ENCODE measurements at places on chromosomes 11 and 22.
A peak's percentile ranks its signal among the peaks of the same experiment; 100 is the strongest.

- no peak for DNase-seq
Observed at GRCh38 chr11:70680781-70681281, 282.5 kb downstream of the CTTN start.

GRCh38 chr11:119521551-119521950, 98.6 kb upstream of the THY1 start:
- DNase-seq: no peak

DNA sequence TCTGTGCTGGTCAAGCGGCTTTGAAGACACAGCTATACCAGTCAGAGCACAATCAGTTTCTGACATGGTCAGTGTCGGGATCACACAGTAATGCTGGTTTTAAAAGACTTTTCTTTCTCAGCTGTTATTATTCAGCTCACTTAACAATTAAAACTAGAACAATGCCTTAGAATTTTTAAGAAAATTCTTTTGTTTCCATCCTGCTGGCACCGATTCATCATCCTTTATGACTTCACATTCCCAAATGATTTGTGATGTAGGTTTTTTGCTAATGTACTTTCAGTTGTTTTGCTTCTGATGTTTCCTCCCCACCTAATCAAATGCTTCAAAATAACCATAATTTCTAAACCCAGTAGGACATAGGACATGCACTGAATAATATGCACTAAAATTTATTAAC, 34.5 kb upstream of the OLFML1 start:
- DNase-seq: no peak

GRCh38 chr11:26993965-26994457, at the start of gene FIBIN:
Gene FIBIN (plus strand): TSS chr11:26994112. CDS start chr11:26994527, 415 bp downstream.
- peak; percentile 78 for DNase-seq

GRCh38 chr11:131664293-131664692, 293.9 kb downstream of the NTM start:
- DNase-seq: no peak

- no peak for DNase-seq
Observed at GRCh38 chr22:19397734-19398104, 33.8 kb downstream of the HIRA start.

DNA sequence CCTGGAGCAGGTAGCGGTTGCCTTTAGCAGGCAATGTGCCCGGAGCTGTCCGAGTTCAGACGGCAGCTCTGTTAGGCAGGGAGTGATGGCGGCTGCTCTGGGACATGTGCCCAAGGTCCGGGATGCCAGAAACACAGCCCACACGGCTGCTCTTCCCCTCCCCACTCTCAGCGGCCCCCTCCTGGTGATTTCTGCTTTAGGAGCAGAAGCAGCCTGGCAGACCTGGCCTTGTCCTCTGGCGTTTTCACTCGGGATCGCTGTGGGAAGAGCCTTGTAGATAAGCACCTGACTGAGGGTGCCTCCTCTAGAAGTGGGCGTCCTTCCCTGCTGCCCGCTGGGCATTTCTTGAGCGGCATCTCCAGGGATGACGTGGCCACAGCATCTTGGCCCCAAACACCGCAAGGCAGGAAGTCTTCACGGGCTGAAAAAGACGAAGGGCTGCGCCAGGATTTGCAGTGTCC, 392.2 kb downstream of the TBC1D22A start:
- no peak for DNase-seq

GRCh38 chr11:78973876-78974275, 399.2 kb upstream of the NARS2 start:
- DNase-seq: no peak

GRCh38 chr11:45280449-45280848, 5.7 kb downstream of the SYT13 start:
- DNase-seq: no peak

DNA sequence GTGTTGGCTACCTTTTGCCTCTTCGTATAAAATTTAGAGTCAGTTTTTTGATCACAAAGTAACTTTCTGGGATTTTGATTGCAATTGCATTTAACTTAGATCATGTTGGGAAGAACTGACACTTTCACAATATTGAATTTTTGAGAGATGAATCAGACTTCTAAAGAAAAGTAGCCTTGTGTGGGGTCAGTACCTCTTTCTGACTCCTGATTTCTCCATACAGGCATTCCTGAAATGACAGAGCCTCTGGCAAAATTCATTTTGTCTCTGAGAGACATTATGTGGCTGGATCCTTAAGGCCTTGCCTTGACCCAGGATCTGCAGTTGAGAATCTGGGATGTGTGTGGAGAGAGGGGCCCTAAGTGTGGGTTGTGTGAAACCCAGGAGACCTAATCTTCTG, 37.8 kb downstream of the PPFIBP2 start:
- no peak for DNase-seq

GRCh38 chr22:25950111-25950510, 208.1 kb downstream of the MYO18B start:
- no peak for DNase-seq

- no peak for DNase-seq
Observed at GRCh38 chr11:33158596-33159275, 2.5 kb downstream of the CSTF3 start.

- no peak for DNase-seq
Observed at GRCh38 chr11:34860034-34860433, 56.1 kb downstream of the APIP start.

GRCh38 chr11:20061776-20062175, 98.5 kb downstream of the DBX1 start:
- no peak for DNase-seq

GRCh38 chr11:75073459-75074190, 23.1 kb downstream of the OR2AT4 start:
- no peak for DNase-seq

GRCh38 chr22:19786264-19786585, 25.6 kb downstream of the TBX1 start:
- no peak for DNase-seq

DNA sequence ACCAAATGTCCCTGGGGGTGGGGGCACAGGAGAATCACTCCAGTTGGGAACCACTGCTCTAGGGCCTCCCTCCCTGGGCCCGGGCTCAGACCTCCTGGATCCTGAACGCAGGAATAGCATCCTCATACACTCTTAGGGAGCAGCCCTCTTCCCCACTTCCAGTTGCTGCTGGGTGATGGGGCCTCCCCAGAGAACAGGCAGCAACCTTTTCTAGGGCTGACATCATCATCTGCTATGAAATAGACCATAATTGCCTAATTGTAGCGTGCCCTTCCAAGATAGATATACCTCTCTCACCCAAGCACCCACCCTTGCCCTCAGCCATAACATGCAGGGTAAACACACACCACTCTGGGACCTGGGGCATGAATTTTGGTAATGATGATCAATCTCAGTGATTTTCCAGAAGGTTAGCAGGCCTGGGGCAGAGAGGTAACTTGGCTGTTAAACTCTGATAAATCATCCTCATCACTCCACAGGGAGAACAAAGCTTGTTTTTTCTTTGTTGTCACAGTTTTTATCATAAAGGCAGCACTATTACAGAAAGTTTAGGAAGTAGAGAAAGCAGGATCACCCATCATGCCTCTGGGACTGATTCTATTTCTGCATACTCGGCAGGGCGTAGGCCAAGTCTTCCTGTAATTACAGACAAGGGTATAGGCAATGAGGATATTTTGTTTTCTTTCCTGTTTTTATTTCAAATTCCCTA, 88.3 kb upstream of the PRDM11 start:
- DNase-seq: no peak

DNA sequence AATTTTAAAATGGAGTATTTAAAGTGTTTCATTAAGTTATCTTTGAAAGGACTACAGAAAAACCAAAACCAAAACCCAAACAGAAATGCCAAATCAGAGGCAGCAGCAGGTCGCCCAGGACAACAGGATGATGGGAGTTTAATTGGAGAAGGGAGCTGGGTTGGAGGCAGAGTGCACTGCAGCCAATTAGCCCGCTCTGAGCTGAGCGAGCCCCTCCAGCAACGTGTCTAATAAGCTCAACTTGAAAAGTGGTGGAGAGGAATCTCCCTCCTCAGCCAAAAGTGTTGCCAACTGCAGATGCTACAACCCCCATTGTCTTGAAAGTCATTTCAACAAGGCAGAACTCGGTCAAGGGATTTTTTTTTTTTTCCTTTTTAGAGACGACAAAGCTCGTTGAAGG, 323.9 kb downstream of the CADM1 start:
- DNase-seq: no peak

GRCh38 chr11:131874070-131874469, 503.7 kb downstream of the NTM start:
- DNase-seq: no peak

GRCh38 chr11:46977038-46977813, 40.7 kb downstream of the CSTPP1 start:
- DNase-seq: no peak

DNA sequence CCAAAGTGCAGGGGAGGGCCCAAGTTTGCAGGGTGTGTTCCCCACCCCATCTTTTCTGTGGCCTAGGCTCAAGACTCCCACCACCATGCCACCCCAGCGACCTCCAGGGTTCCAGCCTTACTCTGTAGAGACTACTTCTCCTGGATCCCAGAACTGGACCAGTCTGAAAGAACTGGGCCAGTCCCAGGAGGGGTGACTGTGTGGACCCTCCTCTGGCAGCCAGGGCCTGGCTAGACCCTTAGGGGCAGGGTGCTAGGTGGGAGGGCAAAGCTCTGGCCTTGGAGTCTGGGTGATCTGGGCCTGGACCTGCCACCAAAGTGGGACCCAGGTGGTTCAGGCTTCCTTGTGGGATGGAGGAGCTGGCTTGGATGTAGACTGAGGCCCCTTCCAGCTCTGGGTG, 41.8 kb upstream of the ACCSL start:
- DNase-seq: peak; percentile 64

DNA sequence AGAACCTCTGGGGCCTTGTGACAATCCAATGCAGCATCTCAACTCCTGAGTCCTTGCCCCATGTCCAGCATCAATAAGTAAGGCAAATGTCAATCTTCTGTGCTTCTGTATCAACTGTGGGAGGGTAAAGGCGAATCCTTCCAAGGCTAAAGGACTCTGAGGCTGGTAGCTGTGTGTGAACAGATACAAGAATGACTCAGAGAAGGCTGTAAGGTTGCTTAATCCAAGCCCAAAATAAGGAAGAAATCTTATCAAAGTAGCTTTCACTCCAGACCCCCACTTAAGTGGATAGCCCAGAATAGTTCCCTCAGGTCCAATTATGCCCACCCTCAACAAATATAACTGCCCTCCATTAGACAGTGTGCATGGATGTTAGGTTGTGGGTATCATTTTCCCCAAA, 28.1 kb upstream of the SCGB1A1 start:
- DNase-seq: no peak

DNA sequence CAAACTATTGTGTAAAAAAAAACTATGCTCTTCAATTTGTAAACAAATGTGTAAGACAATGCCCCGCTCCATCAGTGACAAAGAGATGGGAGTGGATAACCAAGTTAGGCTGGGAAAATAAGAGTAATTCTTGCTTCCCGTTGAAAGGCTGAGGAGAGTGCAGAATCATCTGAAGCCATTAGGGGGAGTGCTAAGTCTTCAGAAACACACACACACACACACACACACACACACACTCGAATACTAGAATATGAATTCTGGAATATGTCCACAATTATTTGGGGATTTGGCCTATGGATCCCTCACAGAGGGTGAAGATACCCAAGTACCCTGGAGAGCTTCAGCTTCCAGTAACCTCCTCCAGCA, 27.8 kb upstream of the ROBO3 start:
- DNase-seq: no peak

GRCh38 chr11:72771507-72771906, 19.3 kb upstream of the ARAP1 start:
- DNase-seq: no peak

- no peak for DNase-seq
Observed at GRCh38 chr11:34251589-34251980, 106.2 kb downstream of the ABTB2 start.

DNA sequence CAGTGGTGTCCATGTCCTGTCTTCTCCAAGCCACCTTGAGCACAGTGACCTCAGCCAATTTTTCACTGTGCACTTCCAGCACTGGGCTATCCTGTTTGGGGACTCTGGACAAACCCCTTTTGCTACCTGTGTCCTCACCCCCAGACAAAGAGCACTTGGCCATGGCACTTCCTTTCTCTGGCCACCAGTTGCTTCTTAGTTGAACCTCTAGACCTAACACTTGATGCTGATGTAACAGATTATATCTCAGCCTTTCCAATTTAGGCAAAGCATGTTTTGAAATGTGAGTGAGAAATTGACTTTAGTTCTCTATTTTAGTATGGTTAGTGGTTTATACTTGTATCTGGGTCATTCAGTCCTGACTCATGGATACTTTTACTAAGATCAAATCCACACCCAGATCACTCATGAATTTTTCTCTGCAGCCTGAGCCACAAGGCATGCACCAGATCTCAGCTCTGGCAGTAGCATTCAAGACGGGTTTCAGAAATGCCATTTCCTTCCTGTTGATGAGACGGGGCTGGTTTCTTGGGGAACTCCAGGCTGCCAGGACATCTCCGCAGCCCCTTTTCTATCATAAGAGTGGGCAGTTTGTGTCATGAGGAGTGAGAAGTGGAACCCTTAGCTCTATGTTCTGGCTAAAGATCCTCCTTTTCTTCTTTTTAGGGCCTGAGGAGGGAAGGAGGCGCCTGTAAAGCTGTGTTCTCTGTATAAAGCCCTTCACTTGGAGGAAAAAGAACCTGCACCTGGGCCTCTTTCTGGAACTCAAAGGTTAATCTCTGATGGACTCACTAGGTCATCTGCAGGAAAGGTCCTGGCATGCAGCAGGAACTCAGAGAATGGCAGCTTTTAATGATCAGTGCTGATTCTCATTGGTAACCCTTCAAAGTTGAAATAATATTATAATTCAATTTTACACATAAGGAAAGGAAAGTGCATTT, 185.6 kb upstream of the TENM4 start:
- no peak for DNase-seq

DNA sequence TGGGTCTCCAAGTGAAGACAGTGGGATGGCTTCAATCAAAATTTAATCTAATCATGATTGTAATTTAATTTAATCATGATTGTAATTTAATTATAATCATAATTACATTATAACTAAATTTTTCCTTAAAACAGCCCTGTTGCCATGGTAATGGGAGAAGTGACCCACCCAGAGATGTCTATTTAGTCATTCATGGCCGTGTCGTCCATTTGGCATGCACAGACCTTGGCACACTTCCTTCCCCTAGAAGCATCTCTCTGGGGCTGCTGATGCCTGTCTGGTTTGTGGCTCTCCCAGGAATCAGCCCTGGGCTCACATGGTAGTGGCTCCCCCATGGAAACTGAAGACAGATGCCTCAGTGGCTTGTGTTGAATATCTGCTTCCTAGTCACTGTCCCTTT, 27.0 kb downstream of the P4HA3 start:
- DNase-seq: no peak

DNA sequence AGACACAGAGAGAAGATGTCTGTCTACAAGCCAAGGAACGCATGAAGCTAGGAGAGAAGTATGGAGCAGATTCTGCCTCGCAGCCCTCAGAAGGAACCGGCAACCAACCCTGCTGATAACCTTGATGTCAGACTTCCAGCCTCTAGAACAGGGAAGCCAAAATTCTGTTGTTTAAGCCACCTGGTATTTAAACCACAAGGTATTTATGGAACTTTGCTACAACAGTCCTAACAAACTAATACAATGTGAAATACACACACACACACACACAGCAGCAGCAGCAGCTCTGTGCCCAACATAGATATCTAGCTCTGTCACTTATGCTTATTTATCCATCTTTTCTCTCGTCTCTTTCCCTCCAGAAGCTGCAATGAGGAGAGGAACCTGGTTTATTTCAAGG, 400.0 kb downstream of the ETS1 start:
- DNase-seq: no peak
